ENCODE measurements at places on chromosomes 7 and 10.

GRCh38 chr7:5827755-5828154 is 46.3 kb upstream of the RNF216 start:
- DNase-seq = no peak

DNA sequence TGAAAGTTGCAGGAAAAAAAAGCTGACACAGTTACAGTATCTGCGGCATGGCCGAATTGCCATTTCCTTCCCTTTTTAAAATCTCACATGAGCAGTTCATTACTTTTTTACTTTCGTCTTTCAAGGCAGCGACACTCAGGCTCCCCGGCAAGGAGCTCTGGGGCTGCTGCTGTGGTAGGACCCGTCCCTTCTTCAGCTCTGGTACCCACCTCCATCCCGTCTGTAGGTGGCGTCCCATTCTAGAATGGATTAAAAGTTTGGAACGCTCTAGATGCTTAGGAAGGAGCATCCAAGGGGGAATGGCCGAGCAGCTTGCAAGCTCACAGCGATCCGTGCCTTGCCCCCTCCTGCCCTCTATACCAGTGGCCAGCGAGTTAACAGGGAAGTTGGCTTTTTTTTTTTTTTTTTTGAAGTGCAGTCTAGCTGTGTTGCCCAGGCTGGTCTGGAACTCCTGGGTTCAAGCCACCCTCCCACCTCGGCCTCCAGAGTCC is 22.8 kb upstream of the TTYH3 start:
- no peak for DNase-seq

DNA sequence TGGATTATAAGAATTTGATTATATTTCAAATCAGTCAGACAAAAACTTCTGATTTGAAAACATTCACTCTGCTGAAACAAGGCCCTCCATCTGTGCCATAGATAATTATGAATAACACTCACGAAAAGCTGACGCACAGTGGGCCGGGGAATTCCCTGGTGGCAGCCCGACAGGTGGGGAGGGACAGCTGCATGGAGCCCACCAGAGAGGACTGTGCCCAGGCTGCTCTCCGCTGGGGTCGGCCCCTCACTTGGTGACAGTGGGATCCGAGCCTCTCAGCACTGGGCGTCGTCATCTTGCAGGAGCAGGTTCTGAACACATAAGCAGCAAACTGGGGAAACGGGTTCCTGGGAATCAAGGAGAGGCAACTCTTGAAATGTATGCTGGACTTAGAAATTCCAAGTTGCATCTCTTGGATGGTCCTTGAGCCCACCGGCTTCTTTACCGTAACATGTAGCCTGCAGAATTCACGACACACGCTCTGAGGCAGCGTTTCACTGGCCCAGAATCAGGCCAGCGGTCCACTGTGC is 41.4 kb downstream of the AFAP1L2 start:
- no peak for DNase-seq

GRCh38 chr10:49058463-49059255 is 56.7 kb downstream of the VSTM4 start:
- DNase-seq = no peak

GRCh38 chr10:65620404-65621048 is 1305.3 kb upstream of the LRRTM3 start:
- DNase-seq = no peak

GRCh38 chr10:21516242-21517131 is 9.0 kb downstream of the SKIDA1 start:
- DNase-seq = no peak

- DNase-seq = no peak
Observed at GRCh38 chr10:22247636-22248035, 29.8 kb upstream of the EBLN1 start.

DNA sequence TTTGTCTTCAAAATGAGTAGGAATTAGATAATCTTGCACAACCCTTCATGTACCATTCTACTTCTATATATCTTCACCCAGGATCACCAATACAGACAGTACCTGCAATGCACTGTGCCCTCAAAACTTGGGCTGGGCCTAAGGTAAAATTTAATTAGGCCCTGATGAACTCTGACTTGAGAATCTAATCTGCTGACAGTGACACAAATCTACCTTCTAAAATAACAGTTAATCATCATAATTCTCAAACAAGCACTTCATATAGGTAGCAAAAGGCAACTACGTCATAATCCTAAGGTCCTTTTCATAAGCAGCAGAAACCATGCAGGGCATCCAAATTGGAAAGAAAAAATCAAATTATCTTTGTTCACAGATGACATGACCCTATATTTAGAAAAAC is 4.1 kb downstream of the ZNF25 start:
- no peak for DNase-seq

- no peak for DNase-seq
Observed at GRCh38 chr7:75579899-75580298, 87.8 kb downstream of the SPDYE5 start.

DNA sequence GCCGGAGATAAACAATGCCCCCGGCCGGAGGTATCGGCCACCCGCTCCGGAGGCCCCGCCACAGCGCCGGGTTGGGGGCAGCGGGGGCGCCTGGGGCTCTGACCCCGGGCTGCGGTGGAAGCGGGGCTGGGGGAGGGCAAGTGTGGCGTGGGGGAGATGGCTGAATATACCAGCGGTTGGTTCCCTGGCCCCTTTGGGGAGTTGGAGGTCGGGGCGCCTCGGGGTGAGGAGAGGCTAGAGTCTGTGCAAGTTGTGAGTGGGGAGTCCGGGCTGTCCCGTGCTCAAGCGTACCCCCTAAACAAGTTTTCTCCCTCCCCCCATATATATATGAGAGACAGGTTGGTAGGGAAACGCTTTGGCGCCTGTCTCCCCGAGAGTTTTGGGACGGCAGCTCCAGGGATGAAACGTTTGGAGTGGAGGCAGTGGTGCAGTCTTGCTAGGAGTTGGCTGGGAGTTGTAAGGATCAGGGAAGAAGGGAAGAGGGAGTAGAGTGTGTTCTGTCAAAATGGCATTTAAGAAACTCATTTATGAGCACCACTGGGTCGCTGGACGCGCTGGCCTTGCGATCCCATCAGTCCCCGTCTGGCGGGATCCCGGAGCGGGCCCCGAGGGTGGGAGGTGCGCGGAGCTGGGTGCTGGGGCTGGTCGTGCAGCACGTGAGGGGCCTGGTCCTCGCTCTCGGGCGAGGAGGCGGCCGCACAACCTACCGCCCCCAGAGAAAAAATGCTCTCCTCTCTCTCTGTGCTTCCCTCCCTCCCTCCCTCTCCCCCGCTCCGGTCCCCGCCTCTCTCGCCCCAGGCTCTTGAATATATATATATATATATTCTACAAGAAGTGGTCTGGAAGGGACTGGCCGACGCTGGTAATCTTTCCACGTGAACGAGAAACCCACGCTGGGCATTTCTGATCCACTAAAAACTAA is 1.1 kb downstream of the TET1 start:
- DNase-seq = peak; percentile 34

Data from progenitor cell of endocrine pancreas (in vitro differentiated cells).